NCI-H187 (cell line): ENCODE measurements at places on chromosomes 11 and 22.

- DNase-seq: no peak
Observed at GRCh38 chr22:19108807-19109197, 13.4 kb downstream of the DGCR2 start.

DNA sequence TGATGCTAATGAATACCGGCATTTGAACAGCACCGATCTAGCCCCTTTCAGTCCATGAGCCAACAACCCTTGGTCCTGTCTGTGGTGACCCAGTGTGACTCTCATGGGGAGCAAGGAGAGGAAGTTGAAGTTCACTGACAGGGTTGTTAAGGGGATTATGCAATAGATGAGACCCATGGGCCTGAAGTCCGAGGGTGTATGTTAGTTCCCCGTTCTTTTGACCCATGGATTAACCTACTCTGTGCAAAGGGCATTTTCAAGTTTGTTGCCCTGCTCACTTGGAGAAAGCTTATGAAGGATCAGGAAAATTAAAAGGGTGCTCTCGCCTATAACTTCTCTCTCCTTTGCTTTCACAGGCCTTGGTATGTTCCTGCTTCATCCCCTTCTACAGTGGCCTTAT is 4.9 kb downstream of the PNPLA3 start:
- DNase-seq: no peak

DNA sequence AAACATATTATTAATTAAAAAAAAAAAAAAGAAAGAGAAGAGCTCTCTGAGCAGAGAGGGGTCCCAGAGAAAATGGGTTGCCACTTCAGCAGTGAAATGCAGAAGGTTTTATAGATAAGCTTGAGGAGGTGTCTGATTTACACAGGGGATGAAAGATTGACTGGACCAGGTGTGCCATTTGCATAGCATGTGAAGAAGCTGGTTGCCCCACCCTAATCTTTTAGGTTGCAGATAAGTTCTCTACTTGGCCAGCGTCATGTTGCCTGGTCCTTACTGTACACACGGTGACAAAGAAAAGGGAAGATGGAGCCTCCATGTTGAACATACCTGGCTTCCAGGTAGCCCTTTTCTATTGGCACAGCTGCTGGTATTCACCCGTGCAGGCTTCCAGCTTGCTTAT is 41.4 kb downstream of the MS4A2 start:
- no peak for DNase-seq

DNA sequence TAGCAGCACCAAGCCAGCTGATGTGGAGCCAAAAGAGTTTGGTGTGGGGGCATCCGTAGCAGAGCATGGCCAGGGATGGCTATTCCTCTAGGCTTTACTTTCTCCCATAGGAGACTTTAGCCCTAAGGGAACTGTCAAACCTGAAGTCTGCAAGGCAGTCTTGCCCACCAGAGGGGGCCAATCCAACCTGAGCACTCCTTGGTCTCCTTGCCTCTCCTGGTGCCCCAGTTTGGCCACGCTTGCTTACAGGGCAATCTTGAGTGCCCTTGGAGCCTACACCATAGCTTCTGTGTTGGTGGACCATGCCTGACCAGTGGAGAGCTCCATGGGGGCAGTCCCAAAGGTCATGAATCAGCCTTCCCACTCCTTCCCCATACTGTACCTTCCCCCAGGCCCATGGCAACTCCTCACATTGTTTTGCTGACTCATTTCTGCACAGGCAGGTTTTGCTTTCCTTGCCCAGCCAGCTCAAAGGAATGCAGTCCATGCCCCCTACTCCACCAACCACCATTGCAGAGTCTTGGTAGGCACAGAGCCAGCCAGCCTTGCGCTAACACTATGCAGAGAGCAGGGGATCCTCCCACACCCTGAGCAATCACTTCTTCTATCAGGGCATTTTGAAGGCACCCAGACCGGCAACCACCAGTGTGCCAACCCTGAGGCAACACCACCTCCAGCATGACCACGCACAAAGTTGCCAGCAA is 1421.2 kb upstream of the RAG2 start:
- no peak for DNase-seq

DNA sequence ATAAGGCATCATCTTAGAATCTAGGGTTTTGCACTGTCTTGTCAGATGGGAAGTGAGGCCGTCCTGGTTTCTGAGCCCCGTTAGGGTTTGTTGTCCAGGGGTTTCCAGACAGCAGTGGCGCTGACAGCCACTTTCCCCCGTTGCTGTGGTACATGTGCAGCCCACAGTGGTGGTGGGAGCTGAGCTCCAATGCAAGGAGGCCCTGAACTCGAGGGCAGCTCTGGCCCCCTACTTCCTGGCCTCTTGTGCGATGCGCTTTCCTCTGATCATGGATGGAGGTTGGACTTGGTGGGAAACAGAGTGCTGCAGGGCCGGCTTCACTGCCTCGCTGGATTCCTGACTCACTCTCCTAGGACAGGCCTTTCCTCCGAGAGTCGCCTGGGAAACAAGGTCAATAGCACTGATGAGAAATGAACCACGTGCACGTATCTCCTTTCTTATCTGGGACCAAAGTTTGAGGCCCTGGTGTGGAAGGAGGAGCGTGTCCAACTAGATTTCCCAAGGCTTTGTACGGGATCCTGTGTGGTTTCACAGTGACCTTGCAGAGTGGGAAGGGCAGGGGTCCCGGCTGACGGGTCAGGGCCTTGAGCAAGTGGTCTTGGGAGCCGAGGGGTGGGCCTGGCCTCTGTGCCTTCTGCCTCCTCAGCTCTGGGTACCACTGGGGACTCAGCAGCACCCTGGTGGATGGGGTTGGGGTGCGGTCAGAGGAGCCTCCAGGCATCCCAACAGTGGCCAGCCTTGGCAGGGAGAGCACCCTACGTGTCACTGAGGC is 3.7 kb downstream of the PHRF1 start:
- no peak for DNase-seq

GRCh38 chr22:23060612-23061400 is 9.5 kb upstream of the GNAZ start:
- DNase-seq: no peak

DNA sequence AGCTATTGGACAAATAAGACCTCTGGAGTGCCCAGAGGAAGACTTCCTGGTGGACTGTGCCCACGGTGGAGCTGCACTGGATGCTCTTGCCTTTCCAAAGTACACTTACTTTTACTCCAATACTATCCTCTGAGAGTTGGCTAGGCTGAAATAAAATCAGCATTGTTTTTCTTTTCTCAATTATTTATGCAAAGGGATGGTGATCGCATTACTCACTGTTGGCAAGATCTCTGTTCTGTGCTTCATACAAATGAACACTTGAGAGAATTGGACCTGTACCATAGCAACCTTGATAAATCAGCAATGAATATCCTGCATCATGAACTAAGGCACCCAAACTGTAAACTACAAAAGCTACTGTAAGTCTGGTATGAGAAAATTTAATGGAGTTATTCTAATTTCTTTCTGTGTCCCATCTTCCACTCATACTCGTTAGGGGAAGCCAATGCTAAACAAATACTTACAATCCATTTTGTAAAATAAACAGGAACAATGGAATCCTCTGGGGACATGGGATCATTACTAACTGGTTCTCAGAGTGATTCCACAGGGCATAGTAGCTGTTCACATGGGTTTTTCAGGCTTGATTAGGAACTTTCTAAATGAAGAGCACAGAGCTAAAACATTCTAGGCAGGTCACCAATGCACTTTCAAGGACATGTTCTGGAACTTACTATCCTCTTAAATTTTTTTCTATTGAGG is 26.3 kb downstream of the NLRP14 start:
- DNase-seq: no peak

DNA sequence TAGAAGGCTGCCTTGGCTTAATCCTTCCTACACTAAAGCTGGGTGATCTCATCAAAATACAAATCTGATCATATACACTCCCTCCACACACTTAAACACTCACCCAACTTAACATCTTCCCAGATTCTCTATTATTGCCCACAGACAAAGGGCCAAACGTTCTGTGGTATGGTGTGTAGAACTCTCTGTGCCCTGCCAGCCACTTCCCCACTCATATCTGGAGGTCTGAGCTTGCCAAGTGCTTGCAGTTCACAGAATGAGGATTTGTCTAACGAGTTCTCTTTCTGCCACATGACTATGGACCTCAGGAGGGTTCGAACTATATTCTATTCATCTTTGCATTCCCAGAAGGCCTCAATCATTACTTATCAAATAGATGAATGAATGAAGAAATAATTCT is 77.6 kb downstream of the MPPED2 start:
- DNase-seq: no peak

GRCh38 chr11:1776331-1776851 is 12.7 kb upstream of the CTSD start:
- no peak for DNase-seq

GRCh38 chr22:29149841-29150555 is 55.7 kb upstream of the EMID1 start:
- no peak for DNase-seq

- DNase-seq: no peak
Observed at GRCh38 chr11:41897991-41898390, 438.5 kb upstream of the LRRC4C start.

DNA sequence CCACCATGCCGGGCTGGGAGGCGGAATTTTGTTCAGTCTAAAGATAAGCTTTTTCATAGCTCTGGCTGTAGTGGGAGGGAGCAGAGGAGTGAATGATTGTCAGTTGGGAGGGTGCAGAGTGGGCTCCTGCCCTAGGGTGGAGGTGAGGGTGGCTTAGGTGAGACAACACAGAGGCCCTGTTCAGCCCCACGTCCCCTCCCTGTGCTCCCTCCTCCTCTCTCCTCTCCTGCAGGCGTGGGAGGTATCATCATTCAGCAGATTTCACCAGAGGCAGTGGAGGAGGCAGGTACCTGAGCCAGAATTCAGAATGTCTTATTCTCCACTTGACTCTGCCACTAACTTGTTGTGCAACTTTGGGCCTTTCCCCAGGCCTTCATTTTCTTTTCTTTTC is 1.7 kb upstream of the THRSP start:
- no peak for DNase-seq

DNA sequence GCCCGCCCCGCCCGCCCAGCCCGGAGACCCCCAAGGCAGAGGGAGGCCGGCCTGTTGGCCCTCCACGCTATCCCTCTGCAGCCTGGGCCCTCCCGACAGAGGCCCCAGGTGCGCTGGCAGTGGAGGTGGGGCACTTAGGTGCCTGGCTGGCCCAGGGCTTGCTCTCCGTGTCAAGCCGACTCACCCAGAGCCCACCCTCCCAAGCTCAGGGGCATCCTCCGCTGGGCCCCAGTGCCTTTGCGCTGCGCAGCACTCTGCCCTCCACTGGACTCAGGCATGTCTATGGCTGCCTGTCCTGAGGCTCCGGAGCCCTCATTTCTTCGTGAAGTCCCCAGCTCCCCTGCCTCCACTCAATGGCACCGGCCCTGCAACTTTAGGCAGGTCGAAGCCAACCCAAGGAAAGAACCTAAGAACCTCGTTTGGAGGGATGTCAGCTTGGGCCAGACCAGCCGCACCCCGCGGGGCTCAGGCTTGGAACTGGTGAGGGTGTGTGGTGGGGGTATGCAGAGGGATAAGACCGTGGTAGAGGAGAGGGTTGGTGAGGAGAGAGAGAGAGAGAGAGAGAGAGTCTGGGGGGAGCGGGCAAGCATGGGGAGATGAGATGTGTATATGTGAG is 6.1 kb downstream of the SMIM45 start:
- no peak for DNase-seq

GRCh38 chr11:73162196-73162740 is 20.1 kb upstream of the FCHSD2 start:
- DNase-seq: no peak

DNA sequence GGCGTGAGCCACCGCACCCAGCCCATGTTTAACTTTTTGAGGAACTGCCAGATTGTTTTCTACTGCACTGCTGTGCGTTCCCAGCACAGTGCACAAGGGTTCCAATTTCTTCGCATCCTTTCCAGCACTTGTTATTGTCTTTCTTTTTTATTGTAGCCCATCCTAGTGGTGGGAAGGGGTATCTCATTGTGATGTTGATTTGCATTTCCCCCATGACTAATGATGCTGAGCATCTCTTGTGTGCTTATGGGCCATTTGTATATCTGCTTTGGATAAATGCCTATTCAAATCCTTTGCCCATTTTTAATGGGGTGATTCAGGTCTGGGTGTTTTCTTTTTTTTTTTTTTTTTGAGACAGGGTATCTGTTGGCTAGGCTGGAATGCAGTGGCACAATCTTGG is 36.6 kb upstream of the SYT7 start:
- no peak for DNase-seq

GRCh38 chr11:106278391-106278790 is 200.9 kb downstream of the AASDHPPT start:
- no peak for DNase-seq

- DNase-seq: no peak
Observed at GRCh38 chr22:42635531-42635930, 4.9 kb downstream of the ATP5MGL start.

GRCh38 chr11:81515566-81515965 is 1218.1 kb downstream of the FAM181B start:
- DNase-seq: no peak

DNA sequence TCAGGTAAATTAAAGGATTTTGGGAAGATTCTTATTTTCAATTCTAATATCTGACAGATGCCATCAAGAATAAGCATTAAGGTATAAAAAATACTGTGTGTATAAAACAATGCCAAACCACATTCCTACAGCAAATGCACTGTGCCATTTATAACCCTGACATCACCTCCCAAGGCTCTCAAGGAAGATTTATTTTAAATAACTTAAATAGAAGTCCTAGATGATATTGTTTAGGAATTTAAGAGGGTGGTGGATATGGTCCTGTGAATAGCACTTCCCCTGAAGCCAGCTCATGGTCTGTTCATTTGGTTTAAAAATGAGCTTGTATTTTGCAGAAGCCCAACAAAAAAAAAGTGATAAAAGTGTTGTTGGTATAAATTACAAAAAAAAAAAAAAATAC is 32.1 kb downstream of the PPIL2 start:
- DNase-seq: no peak

GRCh38 chr11:44008698-44009097 is 39.1 kb upstream of the ACCSL start:
- no peak for DNase-seq

- DNase-seq: no peak
Observed at GRCh38 chr11:83437939-83438338, 151.8 kb upstream of the CCDC90B start.

GRCh38 chr22:47147572-47147971 is 385.1 kb downstream of the TBC1D22A start:
- no peak for DNase-seq

- no peak for DNase-seq
Observed at GRCh38 chr11:122115524-122116379, at the start of gene BLID. Gene BLID, minus strand, starts transcription at chr11:122116215. Its CDS starts 293 bp downstream, at chr11:122115922.
